ENCODE measurements at places on chromosomes 4 and X.

DNA sequence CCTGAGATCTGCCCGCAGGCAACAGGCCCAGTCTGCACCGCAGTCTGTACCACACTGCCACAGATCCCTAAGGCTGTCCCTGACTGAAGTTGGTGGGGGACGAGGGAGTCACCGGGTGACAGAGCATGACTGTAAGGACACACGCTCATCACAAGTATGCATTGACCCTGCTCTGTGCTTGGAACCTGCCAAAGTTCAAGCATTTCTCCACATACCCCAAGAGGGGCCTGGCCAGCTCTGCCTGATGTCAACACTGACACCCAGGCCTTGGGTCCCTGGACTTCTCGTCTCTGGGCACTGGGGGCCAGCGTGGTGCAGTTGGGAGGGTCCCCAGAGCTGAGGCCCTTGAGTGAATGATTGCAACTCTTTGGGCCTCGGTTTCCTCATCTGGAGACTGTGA, 7.9 kb downstream of the BLOC1S4 start:
- DNase-seq = no peak

DNA sequence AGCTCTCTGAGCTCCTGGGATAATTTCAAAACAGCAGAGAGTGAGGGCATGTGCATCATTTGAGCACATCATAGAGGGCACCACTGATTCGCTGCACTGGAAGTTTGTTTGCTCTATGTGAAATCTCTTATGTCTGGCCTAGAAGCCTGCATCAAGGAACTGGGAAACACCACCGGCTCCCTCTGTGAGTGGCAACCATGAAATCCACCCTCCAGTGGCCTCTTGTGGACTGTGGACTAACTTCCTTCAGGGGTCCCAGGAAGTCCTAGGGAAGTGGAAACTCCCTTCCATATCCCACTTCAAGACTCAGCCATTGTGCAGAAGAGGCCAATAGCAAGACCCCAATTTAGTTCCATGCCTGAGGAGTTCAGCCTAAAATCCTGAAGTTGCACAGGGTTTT, 48.0 kb upstream of the IGFBP7 start:
- no peak for DNase-seq

- DNase-seq = no peak
These were observed 22.1 kb downstream of the BEX3 start for GRCh38 chrX:103398421-103398864.

DNA sequence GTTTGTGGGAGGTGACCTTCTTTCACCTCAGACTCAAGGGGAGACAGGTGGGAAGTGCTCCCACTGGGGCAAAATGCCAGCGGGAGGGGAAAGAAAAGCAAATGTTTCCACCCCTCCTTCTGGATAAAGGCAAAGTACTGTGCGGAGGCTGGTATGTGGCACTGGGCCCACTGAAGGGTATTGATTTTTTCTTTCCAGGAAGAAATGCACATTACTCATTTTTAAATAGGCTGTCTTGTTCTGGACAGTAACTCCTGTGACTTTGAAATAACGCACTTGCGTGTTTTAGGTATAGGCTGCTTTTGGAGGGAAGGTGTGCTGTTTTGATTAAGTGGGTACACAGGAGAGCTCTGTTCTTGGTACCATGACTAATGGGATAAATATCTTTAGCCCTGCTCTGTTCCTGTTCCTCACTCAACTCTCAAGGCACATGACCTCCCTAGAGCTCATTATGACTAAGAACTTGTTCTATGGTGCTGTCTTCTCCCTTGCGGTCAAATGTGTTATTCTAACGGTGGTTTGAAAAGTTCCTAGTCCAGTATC, 40.7 kb upstream of the MBTPS2 start:
- no peak for DNase-seq

DNA sequence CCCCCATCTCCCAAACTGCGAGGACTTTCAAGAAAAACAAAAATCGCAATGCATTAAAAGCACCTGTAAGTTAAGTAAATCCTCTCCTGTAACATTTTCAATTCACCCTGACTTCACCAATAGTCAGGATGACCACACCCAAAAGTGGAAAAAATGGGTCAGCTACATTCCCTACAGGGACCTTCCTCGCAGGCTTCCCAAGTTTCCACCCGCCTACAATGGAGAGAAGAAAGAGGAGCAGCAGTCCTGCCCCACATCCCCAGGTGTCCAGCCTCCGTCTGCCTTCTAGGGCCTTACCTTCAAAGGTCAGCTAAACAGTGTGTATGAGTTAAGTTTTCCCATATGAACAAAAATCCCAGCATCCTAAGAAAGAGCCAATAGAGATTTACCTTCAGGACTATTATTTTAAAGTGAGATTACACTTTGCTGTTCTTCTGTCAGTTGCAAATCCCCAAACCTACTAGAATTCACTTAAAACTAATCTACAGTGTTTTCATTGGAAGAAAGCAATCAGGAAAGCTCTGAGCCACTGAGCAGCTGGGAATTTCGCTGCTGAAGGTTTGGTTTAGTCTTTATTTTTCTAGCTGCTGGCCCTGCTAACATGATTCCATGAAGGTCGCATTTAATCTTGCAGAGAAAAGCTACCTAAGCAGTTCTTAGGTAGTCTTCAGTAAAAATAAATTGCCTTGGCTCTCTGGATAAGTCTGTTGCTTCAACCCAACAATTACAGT, 12.5 kb downstream of the IRF2 start:
- no peak for DNase-seq

GRCh38 chr4:55512077-55512476, 34.6 kb downstream of the CLOCK start:
- DNase-seq = no peak

DNA sequence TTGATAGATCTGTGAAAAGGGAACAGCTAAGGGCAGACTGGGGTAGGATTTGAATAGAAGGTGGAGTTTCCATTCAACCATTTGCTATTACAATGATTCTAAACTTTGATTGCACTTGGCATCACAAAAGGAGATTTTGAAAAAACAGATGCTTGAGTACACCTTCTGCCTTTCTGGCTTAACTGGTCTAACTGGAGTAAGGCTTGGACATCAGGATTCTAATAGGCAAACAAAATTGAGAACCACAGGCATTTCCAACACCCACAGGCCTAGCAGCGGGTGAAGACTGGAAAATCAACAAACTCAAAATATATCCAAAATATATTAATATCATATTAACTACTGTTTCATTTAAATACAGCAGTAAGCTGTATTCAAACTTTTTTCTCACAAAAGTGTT, 1.9 kb upstream of the VEGFC start:
- DNase-seq = no peak

GRCh38 chr4:8199594-8200301, 658 bp downstream of the SH3TC1 start:
- DNase-seq = no peak

GRCh38 chr4:34196375-34196774, 2047.9 kb downstream of the ARAP2 start:
- no peak for DNase-seq

GRCh38 chr4:165393704-165394103, 14.9 kb downstream of the CPE start:
- DNase-seq = no peak
